ENCODE measurements at places on chromosomes 4 and X.
A peak's percentile ranks its signal among the peaks of the same experiment; 100 is the strongest.

DNA sequence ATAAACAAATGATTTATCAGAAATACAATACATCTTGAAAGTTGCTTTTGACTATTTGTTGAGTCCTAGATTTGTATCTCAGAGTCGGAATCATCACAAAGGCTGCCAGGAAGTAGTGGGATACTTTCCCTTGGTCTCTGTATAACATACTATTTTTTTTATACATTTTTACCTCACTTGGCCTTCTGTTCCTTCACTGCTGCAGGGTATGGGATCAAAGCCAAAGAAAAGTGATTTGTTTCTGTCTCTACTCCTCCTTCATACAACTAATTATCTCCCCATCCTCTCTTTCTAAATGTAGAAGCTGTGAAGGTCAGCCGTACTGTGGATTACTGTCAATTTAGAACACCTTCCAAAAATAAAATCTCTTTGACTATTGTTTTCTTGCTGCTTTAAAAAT lies 24.9 kb downstream of the PALLD start:
- no peak for DNase-seq

- peak; percentile 61 for DNase-seq
These were observed 41.0 kb upstream of the UCP1 start for GRCh38 chr4:140609548-140610425.

DNA sequence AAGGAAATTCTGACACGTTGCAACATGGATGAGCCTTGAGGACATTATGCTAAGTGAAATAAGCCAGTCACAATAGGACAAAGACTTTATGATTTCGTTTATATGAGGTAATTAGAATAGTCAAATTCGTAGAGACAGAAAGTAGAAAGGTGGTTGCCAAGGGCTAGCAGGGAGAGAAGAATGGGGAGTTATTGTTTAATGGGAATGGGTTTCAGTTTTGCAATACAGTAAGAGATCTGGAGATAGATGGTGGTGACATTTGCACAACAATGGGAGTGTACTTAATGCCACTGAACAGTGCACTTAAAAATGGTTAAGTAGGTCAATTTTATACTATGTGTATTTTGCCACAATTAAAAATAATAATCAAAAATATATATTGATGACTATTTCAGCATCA lies 43.4 kb upstream of the TMEM154 start:
- DNase-seq = no peak

DNA sequence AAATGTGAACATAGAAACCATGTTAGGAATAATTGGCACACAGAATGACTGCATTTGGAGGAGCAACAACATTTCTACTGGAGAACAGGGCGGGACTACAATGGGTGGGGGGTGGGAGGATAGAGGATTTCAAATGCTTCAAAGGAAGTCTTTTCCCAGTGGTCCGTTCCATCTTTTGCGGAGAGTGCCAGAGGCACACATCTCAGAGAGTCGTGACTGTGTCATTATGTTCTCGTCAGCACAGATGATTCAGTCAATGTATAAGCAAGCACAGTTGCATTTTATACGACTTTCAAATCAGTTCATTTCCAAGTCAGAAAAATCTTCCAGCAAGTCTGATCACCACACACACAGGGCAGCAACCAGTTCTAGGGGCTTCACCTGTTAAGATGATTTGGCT lies 22.7 kb upstream of the GPR50 start:
- DNase-seq = no peak

Data from fibroblast of upper back skin (primary cell).